ENCODE measurements at places on chromosomes 4 and X.

GRCh38 chr4:126890383-126890782 is 742.4 kb upstream of the INTU start:
- DNase-seq: no peak

GRCh38 chrX:72366178-72366577 is 60.5 kb upstream of the CITED1 start:
- DNase-seq: no peak

DNA sequence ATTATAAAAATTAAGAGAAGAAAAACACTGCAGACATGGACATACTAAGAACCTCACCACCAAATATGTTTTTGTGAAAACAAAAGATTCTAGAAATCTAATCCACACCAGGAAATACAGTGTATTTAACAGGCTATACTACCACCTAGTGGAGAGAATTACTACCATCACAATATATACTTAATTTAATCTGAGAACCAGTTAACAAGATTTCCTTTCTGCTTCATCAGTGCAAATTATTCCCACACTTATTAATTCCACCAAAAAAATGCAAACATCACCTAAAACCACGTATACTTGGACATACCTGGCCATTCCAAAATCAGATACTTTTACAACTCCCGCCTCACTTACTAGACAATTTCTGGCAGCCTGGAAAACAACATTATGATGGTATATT is 7.0 kb upstream of the TXK start:
- no peak for DNase-seq

- no peak for DNase-seq
These were observed 119.1 kb downstream of the HMGN5 start for GRCh38 chrX:81082649-81083048.

GRCh38 chr4:102554992-102555391 is 53.8 kb downstream of the NFKB1 start:
- no peak for DNase-seq

GRCh38 chrX:78650906-78651437 is 8.2 kb downstream of the RTL3 start:
- DNase-seq: no peak

GRCh38 chr4:126599746-126600145 is 1033.0 kb upstream of the INTU start:
- no peak for DNase-seq

GRCh38 chrX:54640103-54640690 is 110.2 kb downstream of the GNL3L start:
- DNase-seq: no peak

DNA sequence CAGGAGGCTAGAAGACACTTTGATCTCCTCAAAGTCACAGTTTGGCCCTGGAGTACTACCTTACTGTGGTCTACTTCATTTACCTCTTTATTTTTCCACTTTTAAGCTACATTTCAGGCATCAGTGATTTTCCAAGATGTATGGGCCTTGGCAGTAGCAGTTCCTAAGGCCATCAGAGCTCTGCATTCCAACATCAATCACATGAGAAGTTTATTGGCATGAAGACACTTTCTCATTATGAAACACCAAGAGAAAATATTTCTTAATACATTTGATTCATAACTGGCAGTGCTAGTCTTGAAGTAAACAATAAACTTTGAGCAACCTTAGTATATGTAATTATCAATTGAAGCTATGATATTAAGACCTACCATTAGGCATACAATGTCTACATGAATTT is 178.1 kb downstream of the IL15 start:
- no peak for DNase-seq

DNA sequence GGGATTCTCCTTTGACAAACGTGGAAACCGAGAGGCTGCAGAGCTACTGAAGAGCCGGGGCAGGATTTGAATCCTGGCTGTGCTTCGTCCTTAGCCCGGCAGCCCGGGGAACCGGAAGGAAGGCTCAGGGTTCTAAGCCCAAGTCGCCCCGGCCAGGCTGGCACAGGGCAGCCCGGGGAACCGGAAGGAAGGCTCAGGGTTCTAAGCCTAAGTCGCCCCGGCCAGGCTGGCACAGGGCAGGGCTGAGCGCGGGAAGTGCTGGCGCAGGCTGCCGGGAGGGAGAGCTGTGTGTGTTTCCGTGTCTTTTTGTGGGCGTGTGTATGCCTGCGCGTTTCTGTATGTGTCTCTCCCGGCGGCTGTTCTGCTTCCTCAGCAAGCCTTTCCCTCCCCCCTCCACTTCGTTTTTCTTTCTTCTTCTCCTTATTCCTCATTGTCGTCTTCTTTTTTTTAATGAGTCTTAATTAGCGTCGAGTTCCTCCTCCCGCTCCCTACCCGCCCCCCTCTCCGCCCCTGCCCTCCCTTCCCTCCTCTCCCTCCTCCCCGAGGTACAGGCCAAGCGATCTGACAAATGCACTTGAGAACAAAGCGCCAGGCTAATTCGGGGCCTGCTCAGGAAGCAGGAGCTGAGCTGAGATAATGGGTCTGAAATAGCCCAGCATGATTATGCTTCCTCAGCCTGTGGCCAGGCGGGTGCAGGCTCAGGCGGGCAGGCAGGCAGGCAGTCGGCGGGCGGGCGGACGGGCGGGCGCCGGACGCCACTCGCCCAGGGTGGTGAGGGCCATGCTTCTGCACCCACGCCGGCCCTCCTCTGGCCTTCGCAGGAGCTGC is 65.9 kb downstream of the EFNB1 start:
- no peak for DNase-seq

DNA sequence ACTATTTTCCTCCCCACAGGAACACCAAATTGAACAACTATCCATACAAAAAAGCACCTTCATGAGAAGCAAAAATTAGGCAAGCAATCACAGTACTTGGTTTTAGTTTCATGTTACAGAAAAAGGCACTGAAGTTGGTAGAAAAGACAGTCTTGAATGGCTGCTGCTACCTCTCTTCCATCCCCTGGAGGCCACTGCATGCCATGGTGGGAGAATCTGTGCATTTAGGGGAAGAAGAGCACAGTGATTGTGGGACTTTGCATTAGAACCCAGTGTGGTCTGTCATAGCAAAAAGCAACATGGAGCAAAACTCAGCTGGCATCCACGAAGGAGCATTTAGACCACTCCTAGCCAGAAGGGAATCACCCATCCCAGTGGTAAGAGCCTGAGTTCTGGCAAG is 941.9 kb downstream of the PCDH18 start:
- no peak for DNase-seq

- no peak for DNase-seq
These were observed 72.6 kb downstream of the DTHD1 start for GRCh38 chr4:36353998-36354397.

GRCh38 chr4:166838975-166839614 is 395.2 kb downstream of the SPOCK3 start:
- DNase-seq: no peak

DNA sequence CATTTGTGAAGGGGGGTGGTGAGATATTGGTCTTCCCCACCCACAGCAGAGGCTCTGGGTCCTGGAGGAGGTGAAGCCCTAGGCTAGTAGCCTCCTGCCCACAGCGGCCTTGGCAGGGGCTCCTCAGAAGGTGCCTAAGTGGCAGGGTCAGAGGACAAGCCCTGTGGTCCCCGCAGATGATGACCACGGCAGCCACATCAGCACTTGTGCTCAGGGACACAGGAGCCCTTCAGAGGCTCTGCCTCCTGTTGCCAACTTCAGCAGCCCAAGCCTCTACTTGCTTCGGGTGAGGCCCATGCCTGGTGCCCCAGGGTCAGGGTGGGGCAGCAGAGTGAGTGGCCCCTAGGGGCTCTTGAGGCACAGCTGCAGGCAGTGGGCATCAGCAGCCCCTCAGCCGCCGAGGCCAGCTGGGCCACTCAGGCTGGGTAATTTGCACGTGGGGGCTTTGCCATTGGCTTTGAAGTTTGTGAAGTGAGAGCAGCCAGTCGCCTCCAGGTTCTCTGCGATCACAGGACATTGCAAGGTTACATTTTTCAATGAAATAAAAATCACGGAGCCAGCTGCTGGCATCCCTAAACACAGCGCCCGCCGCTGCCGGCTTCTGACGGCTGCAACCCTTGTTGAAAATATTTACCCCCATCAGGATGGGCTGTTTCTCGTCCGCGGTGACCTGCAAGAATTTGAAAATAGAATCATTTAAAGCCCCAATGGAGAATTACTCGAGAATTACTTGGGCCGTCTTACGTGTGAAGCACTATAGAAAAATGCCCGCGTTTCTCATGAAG is 108.5 kb downstream of the HMX1 start:
- no peak for DNase-seq

GRCh38 chr4:72312032-72312650 is 256.9 kb downstream of the ADAMTS3 start:
- no peak for DNase-seq

DNA sequence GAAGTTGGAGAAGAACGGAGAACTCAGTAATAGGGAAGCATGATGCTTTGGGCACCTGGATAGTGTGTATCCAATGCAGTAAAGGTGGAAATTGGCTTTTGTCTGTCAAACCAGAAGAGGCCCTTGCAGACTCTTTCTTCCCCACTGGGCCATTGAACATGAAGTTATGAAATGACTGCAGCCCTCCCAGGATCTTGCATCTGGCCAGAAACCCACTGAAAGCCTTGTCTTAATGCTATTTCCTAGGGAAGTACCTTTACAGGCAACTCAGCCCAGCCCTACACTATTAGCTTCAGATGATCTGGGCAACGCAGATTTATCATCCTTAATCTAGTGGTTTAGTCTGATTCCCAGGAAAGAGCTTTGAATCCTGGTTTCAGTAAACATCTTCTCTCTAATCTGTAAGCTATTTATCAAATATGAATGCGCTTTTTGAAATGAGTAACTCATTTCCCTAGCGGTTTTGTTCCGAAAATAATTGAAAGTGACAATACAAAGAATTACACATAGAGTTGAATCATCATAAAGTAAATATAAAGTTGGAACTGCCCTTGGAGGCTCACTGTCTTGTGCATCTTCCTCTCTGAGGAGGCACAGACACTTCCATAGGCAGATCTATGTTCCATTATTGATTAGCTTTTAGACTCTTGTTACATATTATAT is 464.1 kb downstream of the IDS start:
- DNase-seq: no peak

GRCh38 chrX:43939187-43939926 is 33.8 kb downstream of the NDP start:
- no peak for DNase-seq

DNA sequence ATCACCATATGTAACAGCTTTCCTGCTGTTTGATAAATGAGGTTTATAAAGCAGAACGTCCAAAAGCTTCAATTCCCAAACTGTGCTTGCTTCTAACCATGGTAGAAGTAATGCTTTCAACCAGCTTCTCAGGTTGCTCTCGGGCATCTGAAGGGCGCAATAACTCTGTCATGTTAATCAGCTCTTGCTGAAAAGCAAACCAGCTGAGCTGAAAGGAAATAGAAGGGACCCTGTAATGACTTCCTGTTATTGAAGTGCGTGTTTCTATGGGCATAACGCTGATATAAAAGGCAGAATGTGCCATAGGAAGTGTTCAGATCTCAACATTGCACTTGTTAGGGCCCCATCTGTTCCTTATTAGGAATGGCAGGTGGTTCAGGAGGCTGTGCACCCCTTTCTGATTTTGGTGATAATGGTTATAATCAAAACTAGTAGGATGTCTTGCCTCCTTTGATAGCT is 21.2 kb downstream of the HERC3 start:
- peak; percentile 70 for DNase-seq

DNA sequence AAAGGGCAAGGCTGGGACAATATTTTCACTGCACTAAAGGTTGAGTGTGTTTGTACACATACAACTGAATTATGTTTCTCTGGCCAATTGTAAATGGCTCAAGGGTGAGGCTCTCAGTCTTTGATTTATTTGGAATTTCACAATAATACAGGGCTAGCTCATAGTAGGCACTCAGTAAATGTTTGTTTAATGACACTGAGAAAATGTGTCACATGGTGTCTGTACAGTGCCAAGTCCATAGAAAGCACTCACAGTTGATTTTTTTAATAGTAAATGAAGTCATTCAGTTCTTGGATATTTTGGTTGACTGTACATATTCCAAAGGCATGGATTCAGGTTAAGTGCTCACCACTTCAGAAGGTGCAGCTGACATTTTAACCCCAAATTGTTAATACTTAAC is 176.4 kb downstream of the IL1RAPL2 start:
- DNase-seq: no peak

- no peak for DNase-seq
These were observed 59.4 kb upstream of the SLC7A11 start for GRCh38 chr4:138301536-138301935.

- DNase-seq: peak; percentile 91
These were observed 27.4 kb downstream of the CBLL2 start for GRCh38 chrX:22300130-22300529.

- no peak for DNase-seq
These were observed 53.2 kb downstream of the PPM1K start for GRCh38 chr4:88230969-88231771.

DNA sequence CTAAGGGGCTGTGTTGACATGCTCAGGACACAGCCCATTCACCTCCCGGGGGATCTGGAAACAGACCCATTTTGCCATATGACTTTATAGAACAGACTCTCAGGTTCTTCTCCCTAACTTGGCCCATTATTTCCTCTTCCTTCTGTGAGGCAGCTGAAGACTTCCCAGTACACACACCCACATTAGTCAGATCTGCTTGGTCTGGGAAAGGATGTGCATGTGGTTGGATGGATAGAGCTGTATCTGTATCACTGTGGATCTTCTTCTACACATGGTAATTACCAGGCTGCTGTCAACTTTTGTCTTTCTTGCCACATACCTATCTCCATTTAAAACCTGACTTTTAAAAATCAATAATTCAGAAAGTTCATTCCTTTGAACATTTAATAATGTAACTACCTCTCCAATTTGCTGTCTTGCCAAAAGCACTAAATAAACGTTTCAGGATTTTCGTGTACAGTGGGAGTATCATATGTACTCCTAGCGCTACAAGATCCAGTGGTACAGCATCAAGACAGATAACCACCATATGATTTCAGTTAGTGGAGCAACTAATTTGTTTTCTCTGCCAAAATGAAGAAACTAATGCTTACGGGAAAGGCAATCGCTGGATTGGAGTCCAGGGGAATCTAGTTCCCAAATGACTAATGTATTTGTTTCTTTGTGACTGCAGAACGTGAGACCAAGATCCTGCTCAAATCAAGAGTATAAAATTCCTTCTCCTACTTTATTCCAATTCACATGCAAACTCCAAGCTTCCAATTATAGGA is 134.1 kb upstream of the MAP3K15 start:
- DNase-seq: no peak

- DNase-seq: peak; percentile 10
These were observed 93.0 kb downstream of the TSPAN7 start for GRCh38 chrX:38654302-38654701.

GRCh38 chrX:74510401-74510800 is 89.1 kb downstream of the SLC16A2 start:
- no peak for DNase-seq

GRCh38 chr4:8905773-8906667 is 34.4 kb upstream of the HMX1 start:
- DNase-seq: no peak

DNA sequence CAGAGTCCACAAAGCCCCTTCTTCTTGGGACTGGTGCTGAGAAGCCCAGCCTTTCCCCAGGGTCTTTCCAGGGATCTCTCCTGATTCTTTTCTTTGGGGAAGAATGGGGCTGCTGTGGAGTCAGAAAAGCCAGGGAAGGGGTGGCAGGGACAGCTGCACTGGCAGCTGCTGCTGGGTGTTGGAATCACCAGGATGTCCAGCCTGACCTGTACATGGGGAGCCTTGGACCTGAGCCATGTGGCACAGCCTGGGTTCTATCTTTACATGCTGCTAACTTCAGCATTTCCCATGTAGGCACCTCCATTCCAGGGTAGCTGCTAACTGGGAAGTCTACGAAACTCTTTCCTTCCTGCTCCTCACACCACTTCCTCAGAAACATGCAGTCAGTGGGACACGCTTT is 36.0 kb downstream of the MED28 start:
- DNase-seq: no peak

- DNase-seq: no peak
These were observed 1.4 kb downstream of the UGT8 start for GRCh38 chr4:114599903-114600552.

- no peak for DNase-seq
These were observed 10.9 kb downstream of the NFKB1 start for GRCh38 chr4:102511830-102512605.

All from NCI-H1417 treated with DMSO at 0.1 percent for 48 hours (cell line).